Activated T-cell treated with anti-CD3 and anti-CD28 coated beads, Interleukin-2, amount 50 U/mL, for 48 hours (primary cell): ENCODE measurements at places on chromosomes 12 and 14.
A peak's percentile ranks its signal among the peaks of the same experiment; 100 is the strongest.

DNA sequence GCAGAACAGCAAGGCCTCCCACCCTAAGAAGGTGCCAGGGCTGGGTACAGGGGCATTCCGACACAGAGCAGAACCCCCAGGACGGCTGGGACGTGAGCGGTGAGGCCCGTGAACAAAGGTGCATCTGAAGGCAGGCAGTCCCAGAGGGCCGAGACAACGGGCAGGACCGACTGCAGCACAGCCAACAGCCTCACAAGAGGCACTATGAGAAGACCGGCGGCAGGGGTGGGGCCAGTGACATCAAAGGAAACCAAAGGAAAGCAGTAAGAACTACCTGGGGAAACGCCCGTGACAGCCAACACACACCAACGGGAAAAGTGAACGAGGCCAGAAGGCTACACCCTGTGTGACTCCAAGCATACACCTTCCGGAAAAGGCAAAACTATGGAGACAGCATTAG lies 9.1 kb downstream of the BTBD6 start:
- DNase-seq, result no peak

DNA sequence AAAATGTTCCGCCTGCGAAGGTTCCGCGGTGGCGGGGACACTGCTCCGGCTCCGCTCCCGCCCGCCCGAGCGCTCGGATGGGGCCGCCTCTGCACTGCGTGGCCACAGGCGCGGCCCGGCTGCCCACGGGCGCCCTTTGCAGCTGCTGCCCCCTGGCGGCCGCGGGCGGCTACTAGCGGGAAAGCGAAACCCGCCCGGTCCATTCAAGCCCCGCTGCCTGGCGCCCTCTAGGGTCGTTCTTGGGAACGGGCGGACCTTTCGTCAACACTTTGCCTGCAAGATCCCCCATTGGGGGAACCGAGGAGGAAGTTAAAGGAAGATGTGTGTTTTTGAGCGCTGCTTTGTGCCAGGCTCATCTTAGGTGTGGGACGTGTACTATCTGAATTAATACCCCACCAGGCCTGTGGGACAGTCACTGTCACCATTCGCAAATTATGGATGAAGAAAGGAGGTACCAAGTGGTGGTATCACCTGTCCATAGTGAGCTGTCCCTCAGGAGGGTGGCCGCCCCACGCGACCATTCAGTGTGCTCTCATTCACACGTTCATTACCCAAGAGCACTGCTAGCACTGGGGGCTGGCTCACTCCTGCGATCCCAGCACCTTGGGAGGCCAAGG lies 19.4 kb downstream of the GPR132 start:
- DNase-seq, result peak; percentile 97

GRCh38 chr14:54374117-54374884 lies 22.5 kb upstream of the CDKN3 start:
- no peak for DNase-seq

- DNase-seq, result no peak
Observed at GRCh38 chr14:68807148-68807600, 14.3 kb upstream of the ZFP36L1 start.

- DNase-seq, result no peak
Observed at GRCh38 chr14:97218274-97218673, 421.1 kb downstream of the VRK1 start.

- DNase-seq, result no peak
Observed at GRCh38 chr14:47730296-47730695, 54.9 kb upstream of the MDGA2 start.

DNA sequence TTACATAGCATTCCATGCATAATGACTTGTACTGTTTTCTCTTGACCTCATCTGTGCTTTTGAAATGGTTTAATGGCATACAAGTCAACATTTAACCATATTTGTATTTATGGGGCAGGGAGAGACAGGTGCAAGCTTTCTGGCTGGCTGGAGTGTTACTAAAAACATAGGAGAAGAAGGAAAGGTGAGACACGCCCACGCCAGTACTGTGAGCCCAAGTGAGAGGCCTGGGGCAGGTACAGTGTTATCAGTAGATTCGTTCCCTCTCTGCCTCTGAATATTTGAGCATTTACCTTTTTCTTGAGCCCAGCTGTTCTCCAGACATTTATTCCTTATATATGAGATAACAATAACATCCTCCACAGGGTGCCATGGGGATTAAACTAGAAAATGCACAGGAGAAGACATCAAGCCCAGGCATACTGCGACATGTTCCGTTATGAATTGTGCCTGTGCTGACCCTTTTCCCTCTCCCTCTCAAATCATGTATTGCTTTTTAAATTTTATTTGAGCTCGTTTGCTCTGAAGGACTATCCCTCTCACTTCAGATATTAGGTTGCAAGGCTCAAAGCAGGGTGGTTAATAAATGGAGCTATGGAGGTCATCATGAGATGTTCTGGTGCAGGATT lies 34.6 kb upstream of the TUBA1C start:
- no peak for DNase-seq

DNA sequence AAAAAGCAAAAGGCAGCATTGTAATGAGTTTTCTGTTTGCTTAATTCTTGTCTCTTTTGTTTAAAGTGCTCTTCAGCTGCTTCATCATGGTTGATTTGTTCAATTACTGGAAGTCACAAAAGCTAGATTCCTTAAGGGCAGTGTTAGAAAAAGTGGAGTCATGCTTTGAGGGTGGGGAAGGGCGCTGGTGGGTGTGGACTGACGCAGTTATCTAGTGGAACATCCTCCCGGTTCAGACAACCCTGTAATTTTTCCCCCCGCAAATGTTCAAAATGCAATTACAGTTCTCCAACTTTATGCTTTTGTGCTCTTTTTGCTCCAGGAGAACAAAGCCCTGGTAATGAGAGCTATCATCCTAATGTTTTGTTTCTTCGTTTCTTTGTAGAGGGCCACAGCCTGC lies 2.1 kb downstream of the AKAP6 start:
- no peak for DNase-seq

GRCh38 chr12:68481181-68481941 lies 129.3 kb upstream of the RAP1B start:
- DNase-seq, result peak; percentile 42

DNA sequence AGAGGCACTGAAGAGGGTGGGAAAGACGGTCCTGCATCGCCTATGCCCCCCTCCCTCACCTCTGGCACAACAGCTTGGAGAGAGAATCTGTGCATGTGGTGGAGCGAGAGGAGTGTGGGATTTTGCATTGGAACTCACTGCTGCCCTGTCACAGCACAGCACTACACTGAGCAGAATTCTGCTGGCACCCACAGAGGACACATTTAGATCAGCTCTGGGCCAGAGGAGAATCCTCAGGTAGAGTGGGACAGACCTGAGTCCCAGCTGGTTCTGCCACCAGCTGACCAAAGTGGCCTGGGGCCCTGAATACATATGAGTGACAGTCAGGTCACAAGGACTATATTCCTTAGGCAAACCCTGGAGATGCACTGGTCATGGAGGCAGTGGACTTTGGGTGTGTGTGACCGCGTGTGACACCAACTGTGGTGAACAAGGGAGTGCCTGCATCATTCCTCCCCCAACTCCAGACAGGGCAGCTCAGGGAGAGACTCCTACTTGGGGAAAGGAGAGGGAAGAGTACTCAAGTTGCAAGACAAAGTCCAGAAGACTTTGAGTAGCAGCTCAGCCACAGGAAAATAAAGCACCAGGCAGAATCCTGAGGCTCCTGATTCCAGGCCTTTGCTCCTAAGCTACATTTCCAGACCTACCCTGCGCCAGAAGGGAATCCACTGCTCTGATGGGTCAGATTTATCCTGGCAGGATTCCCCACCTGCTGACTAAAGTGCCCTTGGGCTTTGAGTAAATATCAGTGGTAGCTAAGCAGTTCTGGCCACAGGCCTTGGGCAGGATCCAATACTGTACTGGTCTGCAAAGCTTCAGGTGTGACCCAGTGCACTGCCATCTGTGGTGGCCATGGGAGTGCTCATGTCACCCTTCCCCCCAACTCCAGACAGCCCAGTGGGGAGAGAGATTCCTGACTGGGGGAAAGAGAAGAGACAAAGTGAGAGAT lies 10.6 kb upstream of the ACOT1 start:
- DNase-seq, result no peak

DNA sequence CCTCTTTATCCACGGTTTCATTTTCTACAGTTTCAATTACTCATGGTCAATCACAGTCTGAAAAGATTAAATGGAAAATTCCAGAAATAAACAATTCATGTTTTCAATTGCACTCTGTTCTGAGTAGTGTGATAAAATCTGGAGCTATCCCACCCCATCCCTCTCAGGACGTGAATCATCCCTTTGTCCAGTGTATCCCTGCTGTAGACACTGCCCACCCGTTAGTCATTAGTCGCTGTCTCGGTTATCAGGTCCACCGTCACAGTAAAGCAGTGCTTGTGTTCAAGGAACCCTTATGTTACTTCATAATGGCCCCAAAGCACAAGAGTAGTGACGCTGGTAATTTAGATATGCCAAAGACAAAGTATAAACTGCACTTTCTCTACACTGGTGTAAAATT lies 141.0 kb upstream of the LMNTD1 start:
- DNase-seq, result no peak

GRCh38 chr12:2925322-2925995 lies 33.7 kb upstream of the TEAD4 start:
- DNase-seq, result no peak

GRCh38 chr12:59833408-59833807 lies 237.6 kb downstream of the SLC16A7 start:
- DNase-seq, result no peak

GRCh38 chr12:53245286-53245685 lies 13.3 kb upstream of the RARG start:
- DNase-seq, result no peak

DNA sequence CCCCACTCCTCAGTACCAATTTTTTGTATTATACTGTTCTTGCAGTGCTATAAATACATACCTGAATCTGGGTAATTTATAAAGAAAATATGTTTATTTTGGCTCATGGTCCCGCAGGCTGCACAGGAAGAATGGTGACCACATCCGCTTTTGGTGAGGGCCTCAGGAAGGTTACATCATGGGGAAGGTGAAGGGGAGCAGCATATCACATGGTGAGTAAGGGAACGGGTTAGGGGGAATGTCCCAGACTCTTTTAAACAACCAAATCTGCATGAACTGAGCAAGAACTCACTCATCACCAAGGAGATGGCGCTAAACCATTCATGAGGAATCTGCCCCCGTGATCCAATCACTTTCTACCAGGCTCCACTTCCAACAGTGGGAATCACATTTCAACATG lies 40.0 kb downstream of the OSBPL8 start:
- DNase-seq, result no peak

- no peak for DNase-seq
Observed at GRCh38 chr12:42174978-42175377, 30.3 kb upstream of the GXYLT1 start.

DNA sequence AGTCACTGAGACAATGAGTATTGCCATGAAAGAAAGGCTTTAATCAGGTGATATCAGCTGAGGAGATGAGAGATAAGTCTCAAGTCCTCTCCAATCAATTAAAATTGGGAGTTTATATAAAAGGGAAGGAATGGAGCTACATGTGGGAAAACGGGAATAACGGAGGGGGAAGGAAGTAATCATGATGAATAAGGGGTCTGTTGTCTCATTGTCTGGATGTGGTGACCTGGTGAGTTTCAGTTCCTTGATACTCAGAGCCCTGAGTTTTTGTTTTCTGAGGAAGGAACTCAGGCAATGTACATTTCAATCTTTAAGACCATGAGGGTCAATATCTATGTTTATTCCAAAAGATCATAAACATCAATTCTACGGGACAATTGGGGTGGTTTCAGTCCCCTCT lies 198.8 kb downstream of the KITLG start:
- no peak for DNase-seq

DNA sequence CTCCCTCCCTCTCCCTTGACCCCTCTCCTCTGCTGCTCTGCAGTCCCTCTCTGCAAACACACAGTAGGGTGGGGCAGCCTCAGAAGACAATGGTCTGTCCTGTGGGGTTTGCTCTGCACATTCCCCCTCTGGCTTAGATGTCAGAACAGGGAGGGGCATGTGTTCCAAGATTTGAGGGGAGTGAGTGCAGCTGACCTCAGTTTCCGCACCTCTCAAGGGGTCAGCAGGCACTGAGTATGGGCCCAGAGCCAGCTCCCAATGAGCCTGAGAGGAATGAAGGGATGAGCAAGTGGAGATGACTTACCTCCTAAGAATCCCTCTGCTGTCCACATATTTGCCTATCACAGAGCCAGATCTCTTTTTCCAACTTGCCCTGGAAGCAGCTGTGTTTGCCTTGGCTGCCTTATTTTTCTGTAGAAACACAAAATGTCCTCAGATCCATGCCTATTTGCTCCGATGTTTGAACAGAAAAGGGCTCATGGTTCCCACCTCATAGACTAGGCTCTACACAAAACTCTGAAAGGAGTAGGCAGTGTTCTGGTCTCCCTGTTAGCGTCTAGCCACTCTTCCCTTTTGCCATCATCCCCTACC lies 111.4 kb downstream of the CRACR2A start:
- DNase-seq, result no peak

- DNase-seq, result no peak
Observed at GRCh38 chr12:130423991-130424857, 86.5 kb downstream of the PIWIL1 start.

GRCh38 chr12:57549909-57550640 lies at the start of gene KIF5A:
Gene KIF5A (plus strand): TSS chr12:57550044. CDS start chr12:57550272, 228 bp downstream.
- peak; percentile 82 for DNase-seq

- no peak for DNase-seq
Observed at GRCh38 chr14:85439696-85440328, 90.1 kb upstream of the FLRT2 start.

- no peak for DNase-seq
Observed at GRCh38 chr12:42002563-42002962, 142.1 kb downstream of the GXYLT1 start.

DNA sequence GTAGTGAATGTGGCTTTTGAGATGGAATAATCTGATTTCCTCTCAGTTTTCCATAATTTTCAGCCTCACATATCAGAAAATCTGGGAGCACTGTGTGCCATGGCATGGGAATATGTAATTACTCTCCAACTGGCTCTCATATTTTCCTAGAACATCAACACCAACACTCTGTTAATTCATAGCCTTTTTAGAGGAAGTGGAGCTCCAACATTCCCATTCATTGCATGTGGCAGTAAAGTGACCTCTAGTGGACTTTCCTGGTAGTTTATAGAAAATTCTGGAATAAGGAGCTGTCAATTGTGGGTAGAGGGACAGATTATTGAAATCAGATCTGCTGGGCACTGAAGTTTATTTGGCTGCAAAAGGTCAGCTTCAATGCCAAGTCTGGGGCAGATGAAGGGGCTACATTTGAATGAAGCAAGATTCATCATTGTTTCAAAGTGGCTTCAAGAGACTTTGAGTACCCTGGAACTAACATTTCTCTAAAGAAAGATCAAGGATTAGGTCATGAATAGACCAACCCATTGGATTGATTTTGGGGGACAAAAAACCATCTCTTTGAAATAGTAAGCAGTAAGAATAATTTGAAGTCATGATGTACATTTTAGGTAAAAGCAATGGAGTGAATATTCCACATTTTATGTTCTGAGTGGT lies 23.6 kb upstream of the USP44 start:
- no peak for DNase-seq

DNA sequence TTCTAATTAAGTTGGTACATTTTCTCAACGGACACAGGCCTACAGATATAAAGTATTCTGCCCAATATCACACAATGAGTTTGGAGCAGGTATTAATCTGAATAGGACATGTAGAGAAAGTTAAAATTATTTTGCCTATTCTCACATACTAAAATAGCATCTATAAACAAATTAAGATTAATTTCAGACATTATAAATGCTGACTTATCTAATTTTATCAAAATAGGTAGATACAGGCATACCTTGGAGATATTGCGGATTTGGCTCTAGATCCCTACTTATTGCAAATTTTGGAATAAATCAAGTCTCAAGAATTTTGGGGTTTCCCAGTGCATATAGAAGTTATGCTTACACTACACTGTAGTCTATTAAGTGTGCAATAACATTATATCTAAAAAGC lies 41.0 kb upstream of the GRIP1 start:
- DNase-seq, result no peak

GRCh38 chr14:77299771-77300170 lies 20.9 kb downstream of the POMT2 start:
- DNase-seq, result no peak
